Vagina (tissue), 2 donors: ENCODE measurements at places on chromosomes 4 and X.

DNA sequence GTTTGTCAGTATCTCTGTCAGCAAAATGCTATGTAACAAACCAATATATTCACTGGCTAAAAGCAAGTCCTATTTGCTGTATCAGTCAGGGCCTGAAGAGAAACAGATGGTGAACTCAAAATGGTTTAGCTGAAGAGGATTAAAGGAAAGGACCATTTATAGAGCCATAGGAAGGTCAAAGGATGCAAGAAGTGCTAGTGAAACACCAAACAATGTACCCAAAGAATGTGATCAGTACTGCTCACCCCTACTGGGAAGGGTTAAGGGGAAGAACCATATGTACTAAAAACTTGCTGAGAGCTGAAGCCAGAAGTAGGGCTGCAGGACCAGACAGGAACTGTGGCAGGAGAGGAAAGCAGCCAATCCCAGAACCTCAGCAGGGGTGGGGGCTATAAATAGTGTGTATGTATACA is 479.3 kb downstream of the INPP4B start:
- DNase-seq: no peak

DNA sequence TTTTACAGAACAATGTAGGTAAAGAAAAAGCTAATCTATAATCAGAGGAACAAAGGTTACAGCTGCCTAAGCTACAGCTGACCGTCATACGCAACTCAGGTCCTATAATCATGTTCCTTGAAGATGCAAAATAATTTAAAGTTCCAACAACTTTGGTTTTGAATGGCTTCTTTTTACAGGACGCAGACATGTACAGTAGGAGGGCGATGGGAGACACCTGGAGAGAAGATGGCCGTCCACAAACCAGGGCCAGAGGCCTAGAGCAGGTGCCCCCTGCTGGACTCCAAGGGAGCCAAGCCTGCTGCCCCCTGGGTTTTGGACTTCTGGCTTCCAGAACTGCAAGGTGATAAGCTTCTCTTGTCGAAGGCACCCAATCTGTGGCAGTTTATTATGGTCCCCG is 10.6 kb downstream of the HGFAC start:
- DNase-seq: no peak

DNA sequence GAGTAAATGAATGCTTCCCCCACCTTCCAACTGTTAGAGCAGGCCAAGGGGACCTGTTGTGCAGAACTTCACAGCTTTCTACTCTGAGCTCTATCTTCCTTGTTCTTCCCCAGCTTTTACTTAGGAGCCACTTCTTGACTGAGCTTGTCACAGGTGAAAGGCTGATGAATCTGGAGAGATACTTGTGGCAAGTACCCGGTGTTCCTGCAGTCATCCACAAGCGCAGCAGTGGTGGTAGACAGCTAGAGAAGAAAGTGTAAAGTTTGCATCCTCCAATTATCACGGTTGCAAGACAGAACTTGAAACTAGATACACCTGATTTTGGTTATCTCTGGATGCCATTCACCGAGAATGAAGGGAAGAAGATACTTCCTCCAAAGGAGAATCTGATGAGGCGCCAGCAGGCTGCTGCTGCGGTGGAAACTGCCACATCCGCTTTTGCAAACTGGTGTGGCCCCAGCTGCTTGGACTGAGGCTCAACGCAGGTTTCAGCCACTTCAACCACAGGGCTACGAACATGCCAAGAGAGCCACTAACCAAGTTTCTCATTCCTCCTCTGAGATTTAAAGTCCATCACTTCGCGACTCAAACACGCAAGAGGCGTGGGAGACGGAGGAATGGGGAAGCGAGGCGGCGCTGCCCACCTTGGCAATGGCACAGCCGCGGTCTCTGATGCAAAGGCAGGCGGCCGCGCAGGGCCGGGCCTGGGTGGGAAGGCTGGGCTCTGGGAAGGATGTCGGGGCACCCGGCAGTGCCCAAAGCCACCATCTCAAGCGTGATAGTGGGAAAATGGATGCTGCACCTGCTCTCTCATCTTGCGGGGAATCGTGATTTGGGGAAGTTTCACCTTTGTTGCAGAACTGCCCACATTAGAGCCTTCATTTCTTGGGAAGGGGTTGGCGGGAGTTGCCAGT is 1.3 kb upstream of the FHIP1A start:
- DNase-seq: no peak

DNA sequence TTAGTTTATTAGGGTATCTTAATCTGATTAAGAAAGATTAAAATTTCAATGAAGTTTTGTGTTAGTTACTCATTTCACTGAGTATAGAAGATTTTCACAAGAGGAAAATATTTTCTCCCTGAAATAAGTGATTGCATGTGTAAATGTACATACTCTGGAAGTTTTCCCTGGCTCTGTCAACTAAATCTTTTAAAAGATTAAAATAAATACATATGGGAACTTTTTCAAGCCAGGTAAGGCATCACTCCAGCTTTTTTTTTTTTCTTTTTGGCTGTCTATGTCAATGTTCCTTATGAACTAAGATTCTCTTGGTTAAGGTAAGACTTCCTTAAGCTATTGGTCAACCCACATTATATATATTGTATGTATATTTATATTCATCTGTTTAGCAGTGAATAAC is 117.6 kb downstream of the CBR4 start:
- no peak for DNase-seq
